ENCODE measurements at places on chromosomes 1 and 21.
A peak's percentile ranks its signal among the peaks of the same experiment; 100 is the strongest.

GRCh38 chr21:32328595-32328994, 29.9 kb downstream of the MRAP start:
- DNase-seq = no peak

DNA sequence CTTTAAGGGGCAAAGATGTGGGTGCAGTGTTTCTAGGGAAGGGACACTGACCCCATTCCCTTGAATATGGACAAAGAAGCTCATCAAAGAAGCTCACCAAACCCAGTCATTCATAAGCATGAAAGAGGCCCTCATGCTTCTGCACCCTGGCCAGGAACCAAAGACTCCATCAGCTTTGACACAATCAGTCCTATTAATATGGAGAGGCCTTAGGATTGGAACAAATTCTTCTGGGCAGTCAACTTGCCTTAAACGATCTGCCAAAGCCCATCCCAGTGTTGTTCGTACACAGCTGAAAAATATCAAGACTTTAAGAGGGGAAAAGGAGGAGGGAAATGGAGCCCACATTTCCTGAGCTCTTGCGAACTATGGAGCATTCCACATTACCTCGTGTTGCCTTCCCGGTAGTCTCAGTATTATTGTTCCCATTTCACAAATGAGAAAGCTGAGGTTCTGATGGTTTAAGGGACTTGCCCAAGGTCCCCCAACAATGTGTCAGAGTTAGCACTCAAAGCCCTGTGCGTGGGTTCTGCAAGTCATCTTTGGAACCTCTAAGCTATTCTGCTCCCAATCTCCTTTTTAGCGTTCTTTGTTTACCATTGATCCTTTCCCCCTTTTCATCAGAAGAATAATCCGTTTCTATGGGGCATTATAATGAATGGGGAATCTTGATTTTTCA, 161.9 kb downstream of the ZBTB18 start:
- DNase-seq = no peak

DNA sequence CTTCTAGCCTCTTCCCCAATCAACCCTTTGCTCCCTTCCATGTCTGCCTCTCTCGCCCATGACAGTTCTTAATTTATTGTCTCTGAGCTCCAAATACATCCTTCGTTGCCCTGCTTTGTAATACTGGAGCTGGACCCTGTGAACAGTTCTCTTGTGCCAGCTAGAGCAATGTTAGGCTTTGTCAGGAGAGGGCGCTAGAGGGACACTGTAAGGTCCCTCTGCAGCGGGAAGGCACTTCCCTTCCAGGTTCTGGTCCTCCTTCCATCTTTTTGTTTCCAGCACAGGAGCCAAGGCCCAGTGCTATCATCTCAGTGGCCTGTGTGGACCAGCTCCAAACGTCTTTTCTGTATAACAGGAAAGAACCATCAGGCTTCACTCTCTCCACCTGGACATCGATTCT, 95.9 kb downstream of the PTPRU start:
- DNase-seq = peak; percentile 61

DNA sequence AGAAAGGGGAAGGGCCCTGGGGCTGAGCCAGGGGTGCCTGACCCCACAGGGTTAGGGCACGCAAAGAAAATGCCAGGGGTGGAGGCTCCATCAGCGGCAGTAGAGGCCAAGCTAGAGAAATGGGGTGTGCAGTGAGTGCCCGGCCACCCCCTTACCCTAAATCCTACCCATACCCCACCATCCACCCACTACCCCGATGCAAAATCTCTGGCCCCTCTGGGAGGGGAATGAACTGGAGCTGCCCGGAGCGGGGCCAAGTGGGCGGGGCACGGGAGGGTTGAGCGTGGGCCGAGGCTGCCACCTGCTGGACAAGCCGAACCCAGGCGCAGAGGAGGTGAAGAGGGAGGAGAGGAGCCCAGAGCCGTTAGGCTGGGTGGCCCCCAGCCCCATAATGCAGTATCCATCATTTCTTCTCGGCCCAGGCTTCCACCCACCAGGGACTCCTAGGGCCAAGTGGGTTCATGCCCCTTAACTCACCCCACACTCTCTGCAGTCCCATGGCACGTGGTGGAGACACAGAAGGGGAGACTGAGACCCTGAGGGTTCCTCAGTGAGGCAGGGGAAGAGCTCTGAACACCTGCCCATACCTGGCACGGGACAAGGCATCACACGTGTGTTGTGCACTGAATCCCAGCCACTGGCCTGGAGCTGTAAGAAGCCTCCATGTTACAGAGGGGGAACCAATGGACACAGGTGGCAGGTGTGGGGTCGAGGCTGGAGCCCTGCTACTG, 1.4 kb upstream of the C1QC start:
- peak; percentile 92 for DNase-seq

DNA sequence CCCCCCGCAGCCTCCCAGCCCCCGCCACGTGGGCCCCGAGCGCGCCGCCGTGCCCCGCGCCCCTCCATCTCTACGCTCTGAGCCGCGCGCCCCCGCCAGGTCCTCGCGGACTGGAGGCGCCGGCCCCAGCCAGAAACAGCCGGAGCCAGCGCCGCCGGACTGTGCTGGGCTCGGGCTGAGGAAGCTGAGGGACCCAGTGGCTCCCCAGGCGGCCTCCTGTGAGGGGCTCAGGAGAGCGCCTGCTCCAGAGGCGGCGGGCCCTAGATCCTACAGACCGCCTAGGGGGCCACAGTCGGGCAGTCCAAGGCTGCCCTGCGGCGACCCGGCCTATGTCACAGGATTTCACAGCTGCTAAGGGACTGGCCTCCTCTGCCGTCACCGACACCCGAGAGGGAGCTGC, 82.1 kb downstream of the NENF start:
- peak; percentile 41 for DNase-seq

GRCh38 chr1:204417074-204417997, 5.7 kb upstream of the PPP1R15B start:
- DNase-seq = no peak

GRCh38 chr1:9069326-9070100, at the start of gene SLC2A5:
TSS of gene SLC2A5 (minus strand) at chr1:9069635. CDS start at chr1:9069536, 99 bp downstream.
- DNase-seq = no peak

DNA sequence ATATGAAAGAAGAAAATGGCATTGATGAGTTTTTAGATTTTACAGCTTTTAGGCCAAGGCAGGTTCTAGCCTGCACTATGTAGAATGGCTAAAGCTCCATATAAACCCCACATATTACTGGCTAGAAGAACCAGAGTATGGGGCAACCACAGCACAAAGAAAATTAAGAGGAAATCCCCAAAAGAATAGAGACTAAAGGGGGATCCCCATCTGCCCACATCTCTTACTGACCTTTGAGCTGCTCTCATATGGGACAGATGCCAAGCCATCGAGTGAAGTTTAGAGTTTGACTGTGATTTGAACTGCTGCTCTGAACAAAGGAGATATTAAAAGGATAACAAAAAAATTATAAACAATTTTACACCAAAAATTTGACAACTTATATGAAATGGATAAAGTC, 102.2 kb upstream of the HAO2 start:
- DNase-seq = no peak

GRCh38 chr1:110060034-110060661, 10.3 kb downstream of the ALX3 start:
- DNase-seq = peak; percentile 69

DNA sequence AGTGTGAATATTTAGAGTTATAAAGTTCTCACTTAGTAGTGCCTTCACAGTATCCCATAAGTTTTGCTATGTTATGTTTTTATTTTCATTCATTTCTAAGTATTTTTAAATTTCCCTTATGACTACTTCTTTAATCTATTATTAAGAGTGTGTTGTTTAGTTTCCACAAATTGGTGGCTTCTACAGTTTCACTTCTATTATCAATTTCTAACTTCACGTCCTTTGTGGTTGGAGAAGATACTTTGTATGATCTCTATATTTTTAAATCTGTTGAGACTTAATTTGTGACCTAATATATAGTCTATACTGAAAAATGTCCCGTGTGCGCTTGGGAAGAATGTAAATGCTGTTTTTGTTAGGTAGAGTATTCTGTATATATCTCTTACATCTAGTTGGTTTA, 11.7 kb downstream of the CHIA start:
- no peak for DNase-seq

DNA sequence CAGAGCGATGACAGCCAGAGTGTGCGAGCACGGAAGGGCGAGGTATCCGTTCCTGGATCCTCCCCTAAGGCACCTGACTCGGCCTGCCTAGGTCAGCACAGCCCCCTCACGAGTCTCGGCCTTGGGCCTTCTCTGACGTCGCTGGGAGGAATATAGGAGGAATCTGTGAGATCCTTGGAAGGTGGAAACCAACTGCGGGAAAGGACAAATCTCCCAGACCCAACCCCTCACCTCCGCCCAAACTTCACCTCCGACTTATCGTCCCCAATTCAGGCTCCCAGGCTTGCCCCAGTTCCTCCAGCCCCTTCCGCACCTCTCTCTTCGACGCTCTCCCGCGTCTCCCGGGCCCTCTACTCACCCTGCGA, 494 bp downstream of the APH1A start:
- DNase-seq = no peak

DNA sequence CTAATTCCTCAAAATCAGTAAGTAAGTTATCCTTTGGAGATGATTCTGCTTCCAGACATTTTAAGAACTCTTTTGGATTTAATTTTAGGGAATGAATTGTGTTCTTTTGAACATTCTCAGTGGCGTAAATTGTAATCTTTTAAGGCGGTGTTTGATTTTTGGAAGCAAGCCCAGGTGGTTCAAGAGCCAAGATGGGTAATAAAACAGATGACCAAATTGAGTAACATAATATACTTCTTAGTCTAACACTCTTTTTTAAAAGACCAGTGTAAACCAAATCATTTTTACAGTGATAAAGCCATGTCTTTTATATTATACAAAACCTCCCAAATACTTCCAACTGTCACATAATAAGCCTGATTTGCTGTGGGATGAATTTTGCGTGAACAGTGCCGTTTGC, 133.8 kb downstream of the LRRC40 start:
- DNase-seq = no peak

DNA sequence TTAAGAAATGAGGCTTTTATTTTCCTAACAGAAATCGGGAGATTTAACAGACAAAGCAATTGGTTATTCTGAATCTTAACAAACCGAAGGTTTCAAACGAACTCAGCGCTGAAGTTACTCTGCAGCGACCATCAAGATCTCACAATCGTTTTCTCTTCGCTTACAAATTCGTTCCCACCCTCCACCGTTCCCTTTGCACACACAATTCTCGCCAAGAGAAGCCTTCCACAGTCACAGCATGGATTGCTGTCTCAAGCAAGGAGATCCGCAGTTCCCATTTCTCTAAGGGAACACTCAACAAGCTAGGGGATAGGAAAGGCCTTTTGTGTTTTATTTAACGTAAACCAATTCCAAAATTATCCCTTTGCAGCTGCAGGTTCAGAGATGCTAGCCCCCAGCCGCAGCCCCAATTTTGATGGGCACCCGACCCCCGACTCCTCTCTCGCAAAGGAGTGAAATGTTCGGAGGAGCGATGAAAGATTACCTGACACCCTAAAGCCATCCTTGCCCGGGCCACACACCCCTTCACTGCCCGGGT, 755 bp downstream of the FBXO42 start:
- no peak for DNase-seq

GRCh38 chr1:92511541-92511940, 24.8 kb upstream of the GFI1 start:
- DNase-seq = no peak

GRCh38 chr1:113297749-113298148, 92.6 kb upstream of the MAGI3 start:
- DNase-seq = no peak

DNA sequence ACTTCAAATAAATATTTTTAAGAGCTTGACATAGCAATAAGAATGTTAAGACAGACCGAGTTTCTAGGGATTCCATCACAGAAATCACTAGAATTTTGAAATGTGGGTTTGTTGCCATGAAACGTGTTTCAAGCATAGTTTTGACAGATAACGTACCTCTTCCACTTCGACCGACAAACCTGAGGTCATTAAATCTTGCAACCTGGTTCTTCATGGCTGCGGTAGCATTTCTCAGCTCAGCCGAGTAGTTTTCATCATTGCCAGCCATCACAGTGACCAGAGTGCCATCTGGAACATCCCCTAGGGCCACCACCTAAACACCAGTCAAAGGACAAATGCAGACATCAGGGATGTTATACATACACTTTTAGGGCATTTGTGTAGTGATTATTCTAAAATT, 168.7 kb downstream of the RUNX1 start:
- no peak for DNase-seq

GRCh38 chr1:220420726-220421125, 107.2 kb upstream of the MARK1 start:
- no peak for DNase-seq

DNA sequence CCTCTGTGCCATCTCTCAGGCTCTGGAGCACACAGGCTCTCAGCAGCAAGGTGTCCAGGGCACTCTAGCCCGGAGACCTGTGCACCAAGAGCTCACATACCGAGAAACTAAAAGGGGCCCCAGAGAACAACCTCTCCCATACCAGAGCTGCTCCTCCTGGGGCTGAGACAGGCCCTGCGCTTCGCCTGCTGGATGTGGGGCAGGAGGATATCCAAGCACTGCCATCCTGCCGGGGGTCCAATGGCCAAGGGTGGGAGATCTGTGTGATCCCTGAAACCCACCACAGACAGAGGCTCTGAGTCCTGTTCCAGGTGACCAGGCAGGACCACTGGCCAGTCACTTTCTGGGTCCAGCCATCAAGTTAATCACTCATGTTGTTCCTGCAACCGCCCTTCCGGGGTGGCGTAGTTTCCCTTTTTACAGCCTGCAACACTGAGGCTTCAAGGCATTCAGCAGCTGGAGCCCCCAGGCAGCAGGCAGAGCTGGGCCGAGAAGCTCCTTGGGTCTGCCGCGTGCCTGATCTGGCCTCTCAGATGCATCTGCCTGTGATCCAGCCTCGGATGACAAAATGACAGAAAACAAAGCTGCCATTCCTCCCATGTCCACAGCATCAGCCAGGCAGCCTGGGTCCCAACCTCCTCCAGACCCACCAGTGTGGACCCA, 36.7 kb upstream of the ACTRT2 start:
- DNase-seq = peak; percentile 5

DNA sequence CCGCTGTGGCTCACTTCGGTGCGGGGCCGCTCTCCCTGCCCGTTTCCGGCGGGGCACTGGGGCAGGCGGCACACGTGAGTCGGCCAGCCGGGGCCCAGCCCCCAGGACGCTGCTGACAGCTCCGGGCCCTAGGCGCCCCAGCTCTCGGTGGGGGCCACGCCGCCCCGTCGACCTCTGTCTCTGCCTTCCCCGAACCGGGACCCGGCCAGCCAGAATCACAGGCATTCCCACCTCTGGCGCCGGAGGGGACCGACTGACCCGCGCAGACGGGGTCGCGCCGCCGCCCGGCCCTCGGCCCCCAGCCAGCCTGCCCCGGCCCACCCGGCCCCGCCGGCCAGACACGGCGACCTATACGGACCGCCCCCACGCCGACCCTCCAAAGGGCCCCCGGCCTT, 755 bp downstream of the SCMH1 start:
- no peak for DNase-seq

- no peak for DNase-seq
These were observed 176.8 kb downstream of the DISC1 start for GRCh38 chr1:231803353-231803752.

GRCh38 chr1:48547561-48548220, 75.7 kb upstream of the SPATA6 start:
- DNase-seq = no peak

DNA sequence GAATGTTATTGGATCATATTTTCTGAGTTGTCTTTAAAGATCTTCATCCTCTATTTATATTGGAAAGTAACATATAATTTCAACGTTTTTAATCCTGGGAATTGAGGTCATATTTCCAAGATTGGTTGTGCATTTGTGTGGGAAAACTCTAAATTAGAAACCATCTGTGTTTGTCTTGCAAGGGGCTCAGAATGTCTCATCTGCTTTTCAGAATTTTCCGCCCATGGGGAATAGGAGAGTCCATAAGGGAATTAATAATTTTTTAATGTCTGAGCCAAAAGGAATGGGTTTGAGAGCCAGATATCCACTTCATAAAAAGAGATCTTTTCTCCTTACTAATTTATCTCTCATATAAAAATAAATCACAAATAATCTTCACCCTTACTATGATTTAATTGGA, 84.8 kb upstream of the MAP1LC3C start:
- no peak for DNase-seq

Data from glutamatergic neuron (in vitro differentiated cells).